CD14-positive monocyte (primary cell): ENCODE measurements at places on chromosomes 13 and 19. TPM values are rescaled to one million over a fixed set of nuclear protein-coding genes. Genes with fewer than 3 reads are reported as not detected.

DNA sequence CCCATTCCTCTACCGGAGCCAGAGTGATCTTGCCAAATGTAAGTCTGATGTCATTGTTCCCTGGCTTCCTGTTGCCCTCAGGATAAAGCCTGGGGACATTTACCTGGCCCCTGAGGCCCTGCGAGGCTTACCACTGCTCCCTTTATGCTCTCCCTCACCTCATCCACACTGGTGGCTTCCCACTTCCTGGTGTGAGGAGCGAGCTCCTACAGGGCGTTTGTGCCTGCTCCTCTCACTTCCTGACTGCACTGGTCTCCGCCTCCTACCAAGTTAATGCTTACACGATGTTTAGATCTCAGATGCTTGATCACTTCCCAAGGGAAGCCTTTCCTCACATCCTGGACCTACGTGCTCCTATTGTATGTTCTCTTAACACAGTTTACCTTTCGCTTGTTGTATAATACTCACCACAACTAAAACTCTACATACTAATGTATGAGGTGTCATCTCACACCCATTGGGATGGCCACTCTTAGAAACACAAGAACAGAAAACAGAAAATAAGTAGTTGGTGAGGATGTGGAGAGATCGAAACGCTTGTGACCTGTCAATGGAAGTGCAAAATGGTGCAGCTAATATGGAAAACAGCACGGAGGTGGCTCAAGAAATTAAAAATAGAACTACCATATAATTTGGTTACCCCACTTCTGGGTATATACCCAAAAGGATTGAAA lies 177.6 kb downstream of the SHISA2 start:
- no peak for DNase-seq

DNA sequence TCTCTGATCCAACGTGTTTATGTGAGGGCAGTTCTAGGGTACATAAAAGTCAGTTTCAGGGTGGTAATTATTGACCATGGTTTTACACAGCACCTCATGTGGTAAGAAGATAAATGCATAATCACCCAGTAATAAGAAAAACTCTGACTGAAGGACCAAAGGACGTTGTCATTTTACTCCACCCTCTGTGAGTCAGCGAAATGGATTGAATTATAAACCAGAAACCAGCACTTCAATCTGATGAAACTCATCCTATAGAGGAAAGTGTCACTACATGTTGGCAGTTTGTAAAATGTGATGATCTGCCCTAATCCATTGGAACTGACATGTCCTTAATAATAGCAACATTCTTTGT lies 406.8 kb downstream of the KLF5 start:
- no peak for DNase-seq

Gene GRIN2D
- polyA plus RNA-seq = not detected

- peak; percentile 92 for DNase-seq
These were observed 35.3 kb downstream of the FPR3 start for GRCh38 chr19:51830274-51830673.
